ENCODE measurements at places on chromosomes 2 and 18. TPM values are rescaled to one million over a fixed set of nuclear protein-coding genes. Genes with fewer than 3 reads are reported as not detected.

DNA sequence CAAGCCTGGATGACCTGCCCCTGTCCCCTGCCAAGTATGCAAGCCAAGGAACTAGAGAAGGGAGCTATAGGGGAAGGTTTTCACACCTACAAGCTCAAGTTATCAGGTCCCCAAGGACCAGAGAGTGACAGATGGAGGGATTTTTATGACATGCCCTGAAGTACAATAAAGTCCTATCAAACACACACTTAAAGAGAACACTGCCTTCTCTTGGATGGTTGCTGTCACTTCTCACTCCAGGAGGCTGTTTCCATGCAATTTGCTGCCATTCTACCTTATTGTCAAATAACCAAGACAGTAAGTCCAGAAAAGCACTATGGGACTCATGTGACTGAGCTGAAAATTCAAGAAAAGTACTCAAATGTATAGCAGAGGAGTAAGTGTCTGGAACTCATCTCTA lies 76.6 kb upstream of the DDX18 start:
- no peak for DNase-seq

DNA sequence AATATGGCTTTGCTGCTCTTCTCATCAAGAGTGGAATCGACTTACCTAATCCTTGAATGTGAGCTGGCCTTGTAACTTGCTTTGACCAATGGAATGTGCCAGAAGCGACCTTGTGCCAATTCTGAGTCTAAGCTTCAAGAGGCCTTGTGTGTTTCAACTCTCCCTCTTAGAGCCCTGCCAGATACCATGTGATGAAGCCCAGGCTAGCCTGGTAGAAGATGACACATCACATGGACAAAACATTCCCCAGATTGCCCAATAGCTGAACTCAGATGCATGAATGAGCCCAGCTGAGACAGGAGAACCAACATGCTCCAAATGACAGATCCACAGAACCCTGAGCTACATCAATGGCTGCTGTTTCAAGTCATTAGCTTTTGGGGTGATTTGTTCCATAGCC lies 4.2 kb upstream of the KLHL14 start:
- DNase-seq, result no peak

GRCh38 chr2:95021023-95021416 lies 4.5 kb upstream of the MAL start:
- DNase-seq, result no peak

- DNase-seq, result no peak
Measured at GRCh38 chr18:75203416-75204268, 5.3 kb downstream of the PTGR3 start.

- DNase-seq, result no peak
Measured at GRCh38 chr2:201546576-201546975, 95.0 kb downstream of the STRADB start.

GRCh38 chr2:211086049-211086448 lies 529.6 kb downstream of the CPS1 start:
- no peak for DNase-seq

GRCh38 chr18:61756244-61756643 lies 136.6 kb downstream of the RNF152 start:
- DNase-seq, result no peak

DNA sequence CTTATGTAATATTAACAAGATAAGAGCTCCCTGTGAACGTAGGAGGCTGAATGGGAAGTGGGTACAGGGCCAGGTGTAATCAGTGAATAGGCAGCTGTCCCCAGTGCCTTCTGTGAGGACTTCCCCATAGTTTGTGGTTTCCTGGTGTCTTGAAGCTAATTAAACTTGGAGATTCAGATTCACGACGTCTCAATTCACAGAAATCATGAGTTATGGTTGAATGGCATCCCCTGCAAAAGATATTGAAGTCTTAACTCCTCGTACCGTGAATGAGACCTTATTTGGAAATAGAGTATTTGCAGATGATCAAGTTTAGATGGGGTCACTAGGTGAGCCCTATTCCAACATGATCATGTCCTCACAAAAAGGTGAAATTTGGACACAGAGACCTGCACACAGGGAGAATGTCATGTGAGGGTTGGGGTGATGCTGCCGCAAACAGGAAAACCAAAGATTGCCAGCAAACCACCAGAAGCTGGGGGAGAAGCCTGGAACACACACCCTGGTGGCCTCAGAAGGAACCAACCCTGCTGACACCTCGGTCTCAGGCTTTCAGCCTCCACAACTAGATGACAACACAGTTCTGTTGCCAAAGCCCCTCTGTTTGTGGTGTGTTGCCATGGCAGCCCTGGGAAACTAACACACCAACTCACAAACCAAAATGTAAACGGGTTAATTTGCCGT lies 13.2 kb downstream of the ARL4C start:
- no peak for DNase-seq

- DNase-seq, result no peak
Measured at GRCh38 chr18:67932271-67932670, 415.8 kb upstream of the DSEL start.

DNA sequence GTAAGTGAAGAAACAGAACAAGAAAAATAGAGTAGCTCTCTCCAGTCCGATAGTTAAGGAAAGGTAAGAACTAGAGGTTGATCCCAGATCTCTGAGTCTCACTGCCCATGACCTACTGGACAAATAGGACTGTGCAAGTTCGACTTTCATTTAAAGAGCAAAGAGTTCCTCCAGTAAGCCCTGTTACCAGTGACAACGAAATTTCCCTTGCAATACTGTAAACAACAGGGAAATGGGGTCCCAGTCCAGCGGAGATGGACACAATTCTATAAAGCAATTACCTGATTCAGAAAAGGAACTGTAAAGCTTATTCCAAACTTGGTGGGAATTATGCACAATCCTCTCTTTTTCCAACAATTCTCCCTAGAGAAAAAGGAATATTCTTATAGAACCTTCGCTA lies 65.9 kb downstream of the XDH start:
- no peak for DNase-seq

DNA sequence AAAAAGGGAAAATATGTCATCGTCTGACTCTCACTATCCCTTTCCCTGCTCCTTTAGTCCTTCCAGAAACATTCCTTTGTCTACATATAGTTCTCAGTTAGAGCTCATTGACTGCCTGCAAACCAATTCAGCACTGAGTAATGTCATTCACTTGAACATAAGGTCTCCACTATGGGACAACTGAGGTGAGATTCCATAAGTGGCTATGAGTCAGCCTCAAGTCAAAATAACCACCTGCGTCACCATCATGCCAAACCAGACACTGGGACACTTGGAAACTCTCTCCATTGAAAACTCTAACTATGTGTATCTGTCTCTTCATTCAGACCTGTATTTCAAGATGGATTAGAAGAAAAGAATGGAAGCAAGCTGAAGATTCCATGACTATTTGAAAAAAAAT lies 878.0 kb upstream of the PIK3C3 start:
- no peak for DNase-seq

DNA sequence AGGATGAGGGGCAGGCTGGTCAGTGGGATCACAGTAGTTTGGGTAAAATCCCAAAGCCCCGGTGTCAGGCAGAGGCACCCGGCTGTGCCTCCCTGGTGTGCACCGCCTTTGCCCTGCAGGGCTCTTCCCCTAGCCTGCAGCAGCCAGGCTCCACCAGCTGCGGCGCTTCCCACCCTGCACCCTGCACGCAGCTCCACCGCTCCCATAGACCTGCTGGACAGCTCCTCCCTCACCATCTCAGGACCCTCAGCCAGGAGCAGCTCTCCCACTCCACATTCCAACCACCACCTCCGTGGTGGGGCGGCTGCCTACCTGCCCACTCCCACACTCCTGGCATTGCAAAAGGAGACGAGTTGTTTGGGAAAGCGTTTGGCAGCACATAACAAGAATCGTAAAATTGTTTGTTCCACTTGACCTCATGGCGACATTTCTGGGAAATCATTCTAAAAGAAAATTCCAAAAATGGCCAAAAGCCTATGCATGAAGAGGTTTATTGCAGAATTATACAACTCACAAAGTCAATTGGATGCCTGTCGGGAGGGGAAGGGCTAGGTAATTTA lies 287.4 kb upstream of the HDAC4 start:
- DNase-seq, result peak; percentile 36

GRCh38 chr2:127580167-127581049 lies 44.9 kb downstream of the MYO7B start:
- DNase-seq, result no peak

GRCh38 chr18:64202863-64203262 lies 54.0 kb upstream of the LINC00305 start:
- no peak for DNase-seq

- no peak for DNase-seq
Measured at GRCh38 chr2:43194121-43194869, 32.1 kb downstream of the ZFP36L2 start.

DNA sequence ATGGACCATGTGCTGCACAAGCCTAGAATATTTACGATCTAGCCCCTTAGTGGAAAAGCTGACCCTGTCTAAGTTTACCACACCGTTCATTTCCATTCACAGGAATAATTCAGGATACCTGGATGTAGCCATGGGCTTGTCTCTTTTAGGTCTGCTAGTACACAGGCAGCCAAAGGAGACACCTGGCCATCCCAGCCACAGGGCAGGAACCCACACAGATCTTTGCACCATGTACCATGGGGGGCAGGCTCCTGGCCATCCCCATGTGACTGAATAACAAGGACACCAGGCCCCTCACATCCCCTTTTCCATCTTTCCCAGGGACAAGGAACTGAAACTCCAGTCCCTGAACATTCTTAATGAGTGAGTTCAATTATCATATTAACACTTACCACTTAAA lies 467.3 kb upstream of the MYT1L start:
- DNase-seq, result no peak

GRCh38 chr18:53443831-53444230 lies 780.6 kb downstream of the MBD2 start:
- DNase-seq, result no peak

GRCh38 chr2:63665846-63666475 lies 77.2 kb downstream of the MDH1 start:
- no peak for DNase-seq

The CCDC85A gene
- 3.9 TPM for total RNA-seq

The DRC1 gene
- 3.7 TPM for total RNA-seq

The ITGB1BP1 gene
- 163 TPM for total RNA-seq

The MEP1B gene
- total RNA-seq, result not detected

The INPP5D gene
- 56.3 TPM for total RNA-seq

The TNFAIP6 gene
- total RNA-seq, result 14.4 TPM

The GTF3C2 gene
- 57.1 TPM for total RNA-seq

The CFAP53 gene
- total RNA-seq, result 0.98 TPM

The AGFG1 gene
- total RNA-seq, result 85.6 TPM

The HOXD9 gene
- total RNA-seq, result 4.9 TPM

The COL3A1 gene
- 191 TPM for total RNA-seq

All from sciatic nerve (tissue), 2 donors.